Camera-type eye (tissue), 1 donor: ENCODE measurements at places on chromosomes 11 and 22. TPM values are rescaled to one million over a fixed set of nuclear protein-coding genes. Genes with fewer than 3 reads are reported as not detected.

OR4A16 gene
- 4.2 TPM for total RNA-seq

SMTNL1 gene
- total RNA-seq, result 0.88 TPM

GALNT18 gene
- total RNA-seq, result 28.4 TPM

BATF2 gene
- total RNA-seq, result 0.16 TPM

DRD2 gene
- total RNA-seq, result 2.5 TPM

EIF3F gene
- total RNA-seq, result 195 TPM

IGSF9B gene
- 86.7 TPM for total RNA-seq

CYB561A3 gene
- 16.7 TPM for total RNA-seq

HOATZ gene
- total RNA-seq, result not detected

RTN4RL2 gene
- total RNA-seq, result 0.93 TPM

PAMR1 gene
- total RNA-seq, result 20.3 TPM

ZBED5 gene
- total RNA-seq, result 89.7 TPM

IRAG1 gene
- 21.2 TPM for total RNA-seq

SLC17A6 gene
- total RNA-seq, result 13.5 TPM

MS4A4E gene
- 0.49 TPM for total RNA-seq

YAP1 gene
- total RNA-seq, result 137 TPM

MPEG1 gene
- 9.2 TPM for total RNA-seq

ZNF214 gene
- 18.0 TPM for total RNA-seq

OR5M8 gene
- total RNA-seq, result not detected

KRTAP5-10 gene
- total RNA-seq, result not detected

C1QTNF5 gene
- 47.1 TPM for total RNA-seq

TBCEL gene
- 82.4 TPM for total RNA-seq

MIAT gene
- 180 TPM for total RNA-seq

CNIH2 gene
- 8.2 TPM for total RNA-seq

OR52R1 gene
- not detected for total RNA-seq

RAD9A gene
- total RNA-seq, result 26.6 TPM
